ENCODE measurements at places on chromosomes 4 and X. TPM values are rescaled to one million over a fixed set of nuclear protein-coding genes. Genes with fewer than 3 reads are reported as not detected.

GRCh38 chr4:23775694-23776093, 114.2 kb downstream of the PPARGC1A start:
- DNase-seq: peak; percentile 20

- DNase-seq: no peak
These were observed 158.4 kb downstream of the RAB28 start for GRCh38 chr4:13325744-13326143.

DNA sequence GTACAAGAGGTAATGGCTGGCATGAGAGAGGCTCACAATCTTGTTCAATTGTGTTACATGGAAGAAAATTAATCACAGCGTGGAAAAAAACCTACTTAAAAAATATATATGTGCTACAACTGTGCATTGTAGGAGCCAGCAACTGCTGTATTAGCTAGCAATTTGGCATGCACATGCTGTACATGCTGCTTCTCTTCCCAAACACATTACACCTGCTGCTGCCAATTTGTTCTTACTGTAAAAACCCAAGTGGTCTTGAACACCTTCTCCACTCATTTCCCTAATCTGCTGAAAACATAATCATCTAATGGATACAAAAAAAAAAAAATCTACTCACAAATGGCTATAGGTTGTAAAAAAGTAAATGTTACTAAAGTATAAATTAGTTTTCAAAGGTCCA, 264.2 kb downstream of the INPP4B start:
- no peak for DNase-seq

GRCh38 chrX:31021537-31021936, 50.3 kb downstream of the FTHL17 start:
- no peak for DNase-seq

DNA sequence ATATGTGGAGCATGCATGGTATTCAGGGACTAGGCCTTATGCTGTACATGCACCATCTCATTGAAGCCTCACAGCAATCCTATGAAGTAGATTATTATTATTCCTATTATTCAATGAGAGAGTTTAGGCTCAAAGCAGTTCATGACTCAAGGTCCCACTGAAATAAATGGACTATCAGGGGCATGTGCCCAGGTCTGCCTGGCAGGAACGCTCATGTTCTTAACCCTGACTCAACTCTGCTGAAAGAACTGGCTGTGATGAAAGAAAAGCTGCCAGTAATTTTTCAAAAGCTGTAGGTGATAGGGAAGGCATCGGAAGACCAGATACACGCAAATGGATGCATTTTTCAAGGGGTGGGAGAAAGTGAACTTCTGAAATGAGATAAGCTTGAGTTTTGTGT, 243.4 kb downstream of the PTTG2 start:
- no peak for DNase-seq

CENPI gene
- 6.3 TPM for total RNA-seq

GRCh38 chrX:115065304-115065703, 47.9 kb upstream of the IL13RA2 start:
- no peak for DNase-seq

MXRA5 gene
- total RNA-seq: 13.7 TPM

- DNase-seq: no peak
These were observed 35.2 kb downstream of the SLC10A7 start for GRCh38 chr4:146486565-146486964.

DNA sequence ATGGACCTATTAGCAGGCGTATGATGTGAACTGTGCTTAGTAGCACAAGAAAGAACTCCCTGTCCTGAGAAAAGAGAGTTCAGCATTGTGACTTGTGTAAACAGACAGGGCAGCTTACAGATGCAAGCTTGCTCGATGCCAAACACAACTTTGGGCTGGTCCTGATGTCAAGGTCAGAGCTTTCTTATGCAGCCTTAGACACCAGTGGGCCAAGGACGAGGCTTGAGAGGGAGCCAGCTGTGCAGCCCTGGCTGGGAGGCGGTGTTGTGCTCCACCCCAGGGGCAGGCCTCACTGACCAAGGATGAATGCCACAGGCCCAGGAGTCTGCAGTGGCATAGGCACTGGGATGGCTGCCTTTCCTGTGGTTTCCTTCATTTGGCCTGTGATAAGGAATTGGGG, 35.4 kb downstream of the JADE1 start:
- no peak for DNase-seq

GRCh38 chr4:57109847-57110639, at the start of gene IGFBP7:
Gene IGFBP7 (minus strand): TSS chr4:57110385. CDS start chr4:57110351, 34 bp downstream.
- peak; percentile 53 for DNase-seq

DNA sequence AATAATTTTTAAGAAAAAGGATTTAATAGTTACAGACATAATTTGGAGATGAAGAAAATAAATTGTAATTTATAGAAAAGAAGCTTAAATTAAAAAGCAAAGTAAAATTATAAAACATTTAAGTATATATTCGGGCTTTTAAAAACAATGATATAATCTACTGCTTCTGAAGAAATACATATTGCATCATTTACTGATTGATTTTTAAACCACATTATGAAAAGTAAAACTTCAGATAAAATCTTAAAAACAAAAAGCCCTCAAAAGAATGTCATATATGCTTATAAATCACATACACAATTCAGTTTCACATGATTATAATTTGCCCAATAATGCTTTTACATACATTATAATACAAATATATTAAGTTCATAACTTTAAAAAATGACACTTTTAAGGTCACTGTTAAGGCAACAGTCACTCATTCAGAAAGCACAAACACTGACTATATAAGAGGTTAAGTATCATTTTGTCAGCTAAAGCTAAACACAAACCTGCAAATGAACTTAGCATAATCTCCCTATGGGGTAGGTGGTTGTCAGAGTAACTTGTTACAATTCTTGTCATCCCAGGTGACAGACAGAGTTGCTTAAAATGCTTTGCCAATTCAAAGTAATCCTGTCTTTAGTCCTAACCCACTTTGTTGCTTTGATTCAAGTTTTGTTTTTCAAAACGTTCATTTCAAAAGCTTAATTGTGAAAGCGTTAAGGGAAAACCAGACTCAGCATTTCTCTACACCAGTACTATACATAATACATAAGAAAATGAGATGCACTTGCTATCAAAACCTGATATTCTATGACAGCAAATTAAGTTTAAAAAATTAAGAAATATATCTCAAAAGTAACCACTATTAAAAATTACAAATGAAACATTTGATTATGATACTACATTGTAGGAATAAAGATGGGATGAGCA, 90.6 kb upstream of the MAB21L2 start:
- DNase-seq: no peak

AKAP14 gene
- not detected for total RNA-seq

DNA sequence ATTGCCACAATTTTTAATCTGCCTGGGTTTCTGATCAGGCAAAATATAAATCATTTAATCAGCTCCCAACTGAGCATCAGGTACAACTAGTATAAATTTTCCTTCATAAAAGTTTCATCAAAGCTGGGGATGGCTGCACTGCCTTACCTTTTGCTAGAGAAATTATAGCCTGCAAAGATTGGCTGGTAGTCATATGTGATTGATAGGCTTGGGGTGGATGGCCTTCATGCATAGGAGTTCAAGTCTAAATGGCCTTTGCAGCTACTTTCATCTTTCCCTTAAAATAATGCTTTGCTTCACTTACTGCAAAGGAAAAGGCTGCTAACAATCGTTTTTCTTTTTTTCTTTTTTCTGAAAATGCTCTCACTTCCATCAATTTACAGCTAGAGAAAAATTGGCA, 739.7 kb downstream of the CENPC start:
- no peak for DNase-seq

- DNase-seq: no peak
These were observed 30.2 kb upstream of the ELF2 start for GRCh38 chr4:139207247-139207646.

DNA sequence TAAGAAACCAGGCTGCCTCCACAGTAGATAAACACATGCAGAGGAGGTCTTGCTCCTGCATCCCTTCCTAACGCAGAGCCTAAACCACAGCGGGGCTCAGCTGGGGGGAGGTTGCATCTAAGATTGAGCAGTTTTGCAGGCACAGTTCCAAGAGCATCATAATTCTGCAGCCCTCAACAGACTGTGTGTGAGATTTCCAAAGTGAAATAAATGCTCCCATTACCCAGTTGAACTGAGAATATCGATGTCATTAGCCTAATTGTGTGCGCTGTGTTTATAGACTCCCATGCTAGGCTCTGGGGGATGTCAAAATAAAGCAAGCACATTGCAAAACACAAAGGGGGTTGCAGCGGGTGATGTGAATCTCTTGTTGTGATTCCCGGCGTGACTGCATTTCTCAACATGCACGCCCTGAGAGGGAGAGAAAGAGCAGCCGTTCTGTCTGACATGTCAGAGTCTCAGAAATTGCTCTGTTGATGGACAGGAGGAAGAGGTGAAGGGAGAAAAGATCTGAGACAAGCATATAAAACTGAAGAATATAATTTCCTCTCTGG, 150.0 kb upstream of the PSAPL1 start:
- DNase-seq: no peak

JADE3 gene
- 17.3 TPM for total RNA-seq

DNA sequence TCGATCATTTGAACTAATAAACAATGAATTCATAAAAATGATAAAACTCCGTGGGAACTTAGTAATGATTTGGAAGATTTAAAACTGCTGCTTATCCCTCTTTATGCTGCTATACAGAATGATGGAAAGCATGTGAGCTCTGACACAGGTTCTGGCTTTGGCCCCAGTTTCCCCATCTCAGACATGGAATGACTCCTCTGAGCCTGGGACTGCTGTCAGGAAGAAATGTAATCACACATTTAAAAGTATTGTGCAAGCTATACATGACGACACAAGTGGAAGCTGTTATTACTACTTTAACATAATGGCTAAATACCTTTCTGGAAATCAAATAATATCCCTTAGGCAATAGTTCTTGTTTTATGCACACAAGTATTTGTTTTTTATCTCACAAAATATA, 161.7 kb downstream of the DCHS2 start:
- peak; percentile 40 for DNase-seq

- DNase-seq: no peak
These were observed 1083.5 kb upstream of the GRID2 start for GRCh38 chr4:91220315-91220714.

CNKSR2 gene
- 10.3 TPM for total RNA-seq

GRCh38 chrX:104295636-104296035, 40.9 kb upstream of the ESX1 start:
- DNase-seq: no peak

- peak; percentile 55 for DNase-seq
These were observed 21.6 kb downstream of the TSPAN6 start for GRCh38 chrX:100615005-100615404.

MAGEB10 gene
- total RNA-seq: not detected

VCX3A gene
- not detected for total RNA-seq

GRCh38 chrX:46838486-46838870, 1.6 kb downstream of the RP2 start:
- no peak for DNase-seq

- DNase-seq: no peak
These were observed 98.5 kb downstream of the RRAGB start for GRCh38 chrX:55816023-55816422.

GRCh38 chr4:113822555-113823290, 61.2 kb upstream of the CAMK2D start:
- DNase-seq: no peak

MTCP1 gene
- total RNA-seq: 0.32 TPM

TMEM35A gene
- 2.6 TPM for total RNA-seq

DCAF4L1 gene
- 0.10 TPM for total RNA-seq

GRCh38 chrX:108131471-108131870, 39.9 kb downstream of the ATG4A start:
- no peak for DNase-seq

CLNK gene
- not detected for total RNA-seq

DNA sequence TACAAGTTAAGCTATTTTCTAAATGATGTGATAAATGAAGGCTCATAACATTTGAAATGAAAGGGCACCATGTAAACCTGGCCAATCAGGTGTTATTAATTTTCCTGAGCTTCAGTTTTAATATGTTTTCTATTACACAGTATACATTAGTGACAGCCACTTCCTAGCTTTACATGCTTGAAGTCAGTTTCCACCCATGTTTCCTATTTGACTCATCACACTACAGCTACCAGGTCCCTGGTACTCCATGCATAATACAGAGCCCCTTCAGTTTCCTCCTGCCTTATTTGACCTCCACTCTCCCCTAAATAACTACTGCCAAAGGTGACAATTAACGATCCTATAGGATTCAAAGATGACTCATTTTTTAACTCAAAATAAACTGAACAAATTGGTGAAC, 18.3 kb downstream of the ZNF518B start:
- no peak for DNase-seq

- peak; percentile 0 for DNase-seq
These were observed 11.5 kb upstream of the ZNF718 start for GRCh38 chr4:112771-113170.

- DNase-seq: no peak
These were observed 1354.3 kb upstream of the DIAPH2 start for GRCh38 chrX:95330292-95330691.

POF1B gene
- total RNA-seq: 33.4 TPM

- no peak for DNase-seq
These were observed 85.9 kb downstream of the HPGD start for GRCh38 chr4:174436377-174436776.

DNA sequence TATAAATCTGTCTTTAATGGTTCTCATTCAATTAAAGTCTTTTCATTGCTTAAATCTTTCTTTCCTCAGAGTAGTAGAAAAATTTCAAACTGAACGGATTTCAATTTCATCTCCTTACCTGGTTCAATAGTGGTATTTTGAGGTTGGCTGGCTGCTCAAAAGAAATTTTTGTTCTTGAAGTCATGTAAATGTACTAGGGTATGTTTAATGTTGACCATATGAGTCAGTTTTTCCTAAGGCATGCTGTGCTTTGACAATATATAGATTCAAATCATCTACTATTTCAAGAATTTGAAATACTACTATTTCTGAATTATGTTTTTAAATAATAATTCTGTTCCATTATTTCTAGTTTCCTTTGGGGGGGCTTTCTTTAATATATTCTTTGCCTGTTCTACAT, 105.5 kb downstream of the PACRGL start:
- no peak for DNase-seq

DNA sequence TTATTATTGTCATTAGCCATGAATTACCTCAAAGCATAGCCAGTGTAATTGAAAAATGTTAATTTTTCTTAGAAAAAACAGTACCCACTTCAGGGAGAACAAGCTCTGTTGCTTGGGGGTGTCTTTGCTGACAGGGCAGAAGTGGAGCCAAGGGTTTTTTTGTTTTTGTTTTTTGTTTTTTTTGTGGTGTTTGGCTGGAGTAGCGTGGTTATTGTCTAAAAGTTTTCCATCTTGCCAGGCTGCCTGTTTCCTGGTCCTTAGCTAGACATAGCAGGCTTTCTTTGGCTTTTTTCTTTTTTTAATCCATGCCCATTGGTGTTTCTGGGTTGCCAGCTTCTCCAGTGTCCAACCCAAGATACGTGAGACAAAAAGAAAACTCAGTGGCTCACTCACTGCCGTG, 61.5 kb downstream of the CASP3 start:
- DNase-seq: no peak

GRCh38 chrX:119706616-119707015, 13.6 kb upstream of the SEPTIN6 start:
- no peak for DNase-seq

- DNase-seq: peak; percentile 38
These were observed 16.3 kb upstream of the ESX1 start for GRCh38 chrX:104270916-104271512.

GRCh38 chr4:149841686-149842085, 26.0 kb upstream of the IQCM start:
- DNase-seq: no peak

GABRG1 gene
- total RNA-seq: not detected

- peak; percentile 44 for DNase-seq
These were observed 29.1 kb downstream of the RIPPLY1 start for GRCh38 chrX:106874075-106874474.

SPANXA1 gene
- total RNA-seq: not detected

- no peak for DNase-seq
These were observed 44.9 kb downstream of the NAT8L start for GRCh38 chr4:2103843-2104547.

FATE1 gene
- not detected for total RNA-seq

GRCh38 chr4:11158971-11159370, 269.7 kb downstream of the HS3ST1 start:
- DNase-seq: no peak
